Thoracic aorta (tissue), 2 donors: ENCODE measurements at places on chromosomes 4 and X. TPM values are rescaled to one million over a fixed set of nuclear protein-coding genes. Genes with fewer than 3 reads are reported as not detected.

DNA sequence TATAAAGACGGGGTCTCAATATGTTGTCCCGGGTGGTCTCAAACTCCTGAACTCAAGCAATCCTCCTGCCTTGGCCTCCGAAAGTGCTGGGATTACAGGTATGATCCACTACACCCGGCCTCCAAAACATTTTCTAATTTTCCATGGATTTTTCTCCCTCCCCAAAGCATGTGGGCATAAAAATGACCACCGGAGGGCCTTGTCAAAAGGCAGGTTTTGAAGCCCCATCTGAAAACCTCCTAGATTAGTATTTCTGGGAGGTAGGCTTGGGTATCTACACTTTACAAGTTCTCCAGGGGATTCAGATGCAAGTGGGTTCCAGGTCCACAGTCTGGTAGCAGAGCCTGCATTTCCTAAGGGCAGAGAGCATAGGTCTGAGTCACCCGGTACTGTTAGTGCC, 1.4 kb upstream of the GPR173 start:
- H3K27ac ChIP-seq: peak overlapping the region; percentile 58
- H3K4me3 ChIP-seq: no peak overlapping the region
- no peak for DNase-seq
- H3K4me1 ChIP-seq: no peaks in the 10 kb centered on the region
- no peaks in the 10 kb centered on the region for H3K36me3 ChIP-seq

DNA sequence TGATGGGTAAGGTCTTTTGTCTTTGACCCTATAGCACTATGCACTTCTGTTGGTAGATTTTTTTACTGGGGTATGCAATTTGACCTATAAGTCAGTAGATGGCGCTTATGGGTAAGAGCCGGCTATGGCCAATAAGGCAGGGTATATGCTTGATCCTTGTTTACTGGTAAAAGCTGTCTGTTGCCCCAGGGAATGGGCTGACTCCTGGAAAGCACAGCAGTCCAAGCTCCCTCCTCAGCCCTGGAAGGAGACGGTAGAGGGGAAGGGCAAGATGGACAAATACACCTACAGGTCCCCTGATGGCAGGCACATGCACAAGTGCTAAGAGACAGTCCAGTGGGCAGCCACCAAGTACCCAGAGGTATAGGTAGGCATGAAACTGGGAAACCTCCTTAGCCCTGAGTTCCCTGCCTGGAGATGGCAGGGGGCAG, 63.7 kb downstream of the ADAMTS3 start:
- H3K4me3 ChIP-seq: no peak overlapping the region
- no peaks in the 10 kb centered on the region for H3K27me3 ChIP-seq
- no peaks in the 10 kb centered on the region for H3K4me1 ChIP-seq
- no peak for DNase-seq
- H3K36me3 ChIP-seq: no peaks in the 10 kb centered on the region

GRCh38 chrX:7654316-7654715, 188.7 kb upstream of the VCX start:
- no peak for DNase-seq
- no peaks in the 10 kb centered on the region for H3K36me3 ChIP-seq
- H3K27ac ChIP-seq: no peak overlapping the region
- no peak overlapping the region for H3K4me3 ChIP-seq
- H3K4me1 ChIP-seq: no peaks in the 10 kb centered on the region
- H3K27me3 ChIP-seq: no peaks in the 10 kb centered on the region

DNA sequence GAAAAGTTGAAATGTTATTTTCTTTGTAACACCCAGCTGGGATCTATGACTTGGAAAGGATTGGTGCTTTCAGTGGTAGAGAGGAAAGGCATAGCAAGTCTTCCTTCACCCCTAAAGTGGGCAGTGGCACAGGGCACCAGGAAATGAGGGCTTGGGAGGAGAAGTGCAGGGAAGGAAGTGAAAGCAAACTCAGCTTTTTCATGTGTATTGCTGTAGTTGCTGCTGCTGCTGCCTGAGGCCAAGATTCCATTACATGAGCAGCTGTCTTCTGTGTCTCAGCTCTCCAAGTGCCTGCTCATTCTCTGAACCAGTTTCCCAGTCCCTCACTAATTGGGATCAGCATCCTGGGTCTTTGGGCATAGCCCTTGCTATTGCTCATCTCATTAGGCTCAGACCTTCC, 2.6 kb downstream of the HCCS start:
- DNase-seq: no peak
- H3K36me3 ChIP-seq: peaks cover 9% of the 10 kb centered on the region
- H3K4me1 ChIP-seq: peaks cover 11% of the 10 kb centered on the region
- H3K4me3 ChIP-seq: no peak overlapping the region
- no peaks in the 10 kb centered on the region for H3K27me3 ChIP-seq

DNA sequence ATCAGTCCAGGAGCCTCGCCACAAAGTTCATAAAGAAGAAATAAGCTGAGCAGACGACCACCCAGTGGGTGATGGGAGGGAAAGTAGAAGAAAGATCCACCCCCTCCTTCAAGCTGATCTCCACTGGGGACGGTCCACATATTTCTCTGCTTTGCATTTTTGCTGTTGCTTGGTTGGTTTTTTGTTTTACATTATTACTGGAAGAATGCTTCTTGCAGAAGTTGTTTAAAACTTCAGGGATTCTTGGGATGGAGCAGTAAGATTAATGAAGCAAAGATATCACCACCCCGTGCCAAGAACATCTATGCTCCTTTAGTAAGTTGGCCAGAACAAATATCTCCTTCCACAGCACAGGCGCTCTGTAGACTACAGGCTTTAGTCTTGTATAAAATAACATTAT, 30.1 kb downstream of the LGI2 start:
- no peak overlapping the region for H3K4me3 ChIP-seq
- DNase-seq: no peak
- H3K4me1 ChIP-seq: peaks cover 22% of the 10 kb centered on the region
- H3K36me3 ChIP-seq: no peaks in the 10 kb centered on the region

The SMR3B gene
- total RNA-seq: not detected

DNA sequence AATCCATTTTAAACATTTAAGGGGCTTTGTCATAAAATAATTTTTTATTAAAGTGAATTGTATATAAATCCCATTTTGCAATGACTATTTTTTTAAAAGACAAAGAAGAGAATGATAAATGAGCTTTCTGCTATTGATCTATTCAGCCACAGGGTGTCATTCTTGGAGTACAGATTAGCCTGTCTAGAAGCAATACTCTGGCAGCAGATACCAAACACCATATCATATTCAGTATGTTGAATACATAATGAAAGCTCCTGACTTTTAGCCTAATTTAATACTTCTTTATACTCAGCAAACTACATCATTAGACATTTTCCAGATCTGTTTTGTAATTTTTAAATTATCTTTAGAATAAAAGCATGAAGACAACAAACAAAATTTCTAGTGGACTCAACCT, 496.3 kb downstream of the PDGFC start:
- DNase-seq: no peak
- H3K4me1 ChIP-seq: peaks cover 12% of the 10 kb centered on the region
- H3K4me3 ChIP-seq: no peak overlapping the region
- no peaks in the 10 kb centered on the region for H3K27me3 ChIP-seq

DNA sequence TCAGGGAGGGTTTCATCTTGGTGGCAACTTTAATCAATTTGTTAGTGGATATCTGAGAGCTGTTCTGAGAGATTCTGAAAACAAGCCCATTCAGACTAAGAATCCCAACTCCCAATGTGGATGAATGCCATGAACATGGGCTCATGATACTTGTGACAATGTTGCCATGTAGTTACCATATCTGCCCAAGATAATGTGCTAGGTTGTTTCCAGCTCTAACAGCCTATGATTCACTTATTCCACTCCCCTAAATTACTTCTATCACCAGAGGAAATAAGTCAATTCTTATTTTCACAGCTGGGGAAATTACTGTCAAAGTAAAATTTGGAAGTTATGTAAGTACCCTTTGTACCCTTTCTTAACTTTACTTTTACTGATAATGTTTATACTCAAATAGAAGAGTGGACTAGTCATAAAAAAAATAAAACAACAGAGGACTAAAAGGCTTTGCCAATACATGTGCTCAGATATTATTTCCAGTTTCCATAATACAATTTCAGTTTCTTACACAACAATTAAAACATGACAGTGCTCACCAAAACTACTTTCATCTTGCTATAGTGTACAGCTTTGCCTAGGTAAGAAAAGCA, 1101.7 kb upstream of the INTU start:
- no peaks in the 10 kb centered on the region for H3K36me3 ChIP-seq
- no peaks in the 10 kb centered on the region for H3K27me3 ChIP-seq

DNA sequence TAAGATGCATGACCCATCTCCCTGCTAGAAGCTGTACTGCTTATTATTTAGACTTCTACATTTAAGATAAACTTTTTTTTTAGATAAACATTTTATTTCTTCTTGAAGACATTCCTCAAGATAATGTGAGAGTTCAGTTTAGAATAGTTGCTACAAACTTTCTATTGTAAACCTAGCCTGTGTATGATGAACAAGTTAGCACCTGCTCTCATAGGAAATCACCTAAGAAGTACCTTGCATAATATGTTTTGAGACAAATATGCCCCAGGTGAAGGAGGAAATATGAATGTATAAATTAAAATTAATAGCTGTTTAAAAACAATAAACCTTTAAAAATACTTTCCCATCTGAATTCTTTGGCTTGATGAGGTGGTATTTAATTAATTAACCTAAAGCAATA, 35.6 kb downstream of the RASGEF1B start:
- H3K4me3 ChIP-seq: no peak overlapping the region
- H3K36me3 ChIP-seq: peaks cover 19% of the 10 kb centered on the region
- no peak for DNase-seq
- H3K27me3 ChIP-seq: no peaks in the 10 kb centered on the region

The MAGEA12 gene
- total RNA-seq: not detected

The MAGEB2 gene
- not detected for total RNA-seq

The CCKAR gene
- 1.2 TPM for total RNA-seq

DNA sequence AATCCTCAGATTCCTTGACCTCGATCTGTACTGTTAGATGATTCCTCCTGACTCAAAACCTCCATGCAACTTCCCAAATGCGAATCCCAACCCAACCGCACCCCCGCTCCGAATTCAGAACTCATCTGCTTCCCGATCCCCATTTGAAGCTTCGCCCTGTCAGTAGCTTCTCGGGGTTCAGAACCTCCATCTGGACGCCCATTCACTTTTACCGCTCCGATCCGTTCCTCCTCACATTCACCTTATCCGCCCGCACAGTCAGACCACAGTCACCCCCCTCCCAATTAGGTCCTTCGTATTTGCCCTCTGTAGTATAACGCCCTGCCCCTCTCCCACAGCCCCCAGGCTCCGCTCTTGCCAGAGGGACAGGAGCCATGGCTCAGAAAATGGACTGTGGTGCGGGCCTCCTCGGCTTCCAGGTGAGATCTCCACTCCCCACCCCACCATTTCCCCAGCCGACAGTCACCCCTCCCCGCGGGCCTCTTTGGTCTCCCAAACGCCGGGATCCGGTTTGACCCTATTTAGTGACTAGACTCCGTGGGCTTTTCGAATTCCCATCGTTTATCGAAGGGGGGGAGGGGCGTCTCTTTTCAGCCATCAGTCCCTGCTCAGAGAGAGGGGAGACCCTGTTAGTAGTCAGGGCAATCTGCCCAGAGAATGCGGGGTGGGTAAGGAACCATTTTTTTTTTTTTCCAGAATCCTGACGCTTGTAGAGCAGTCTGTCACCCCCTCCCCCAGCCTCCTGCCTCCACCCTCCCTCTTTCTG, 691 bp downstream of the MAGED1 start:
- H3K27me3 ChIP-seq: no peaks in the 10 kb centered on the region
- H3K27ac ChIP-seq: peak overlapping the region; percentile 78
- DNase-seq: no peak
- H3K36me3 ChIP-seq: peaks cover 9% of the 10 kb centered on the region
- peak overlapping the region; percentile 82 for H3K4me3 ChIP-seq

- no peak overlapping the region for H3K4me3 ChIP-seq
- H3K4me1 ChIP-seq: no peaks in the 10 kb centered on the region
- no peak overlapping the region for H3K27ac ChIP-seq
- no peaks in the 10 kb centered on the region for H3K36me3 ChIP-seq
These were observed 71.8 kb downstream of the DIAPH2 start for GRCh38 chrX:96756491-96756890.

DNA sequence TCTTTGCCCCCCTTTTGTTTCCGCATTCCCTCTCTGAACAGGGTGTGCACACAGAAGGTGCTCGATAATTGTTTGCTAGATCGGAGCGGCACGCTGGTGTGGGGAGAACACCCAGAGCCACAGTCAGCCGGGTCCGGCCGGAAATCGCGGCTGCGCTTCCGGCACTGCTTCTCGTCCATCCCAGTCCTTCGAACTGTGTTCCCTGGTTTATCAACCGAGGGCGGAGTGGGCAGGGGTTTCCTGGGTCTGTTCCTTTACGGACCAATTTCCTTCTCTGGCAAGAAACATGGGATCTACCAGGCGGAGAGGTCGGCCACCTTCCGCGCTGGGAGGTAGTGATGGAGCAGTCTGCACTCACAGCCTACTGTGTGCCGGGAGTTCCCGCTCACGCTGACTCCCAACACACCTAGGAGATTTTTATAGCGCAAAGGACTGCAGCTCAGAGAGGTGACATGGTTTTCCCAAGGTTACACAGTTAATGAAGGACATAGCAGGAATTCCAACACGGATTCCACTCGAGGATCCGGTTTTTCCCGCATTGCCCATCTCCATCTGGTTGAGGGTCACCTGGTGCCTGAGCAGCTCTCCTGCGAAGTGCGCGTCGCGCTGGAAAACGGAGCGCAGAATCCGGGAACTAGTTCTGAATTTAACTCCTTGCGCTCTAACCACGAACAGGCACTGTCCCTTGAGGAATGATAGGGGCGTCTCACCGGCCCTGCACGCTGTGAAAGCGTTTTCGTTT, 6.8 kb downstream of the MSX1 start:
- H3K27me3 ChIP-seq: peaks cover 27% of the 10 kb centered on the region
- DNase-seq: no peak
- H3K4me1 ChIP-seq: peaks cover 32% of the 10 kb centered on the region

The CRMP1 gene
- total RNA-seq: 1.8 TPM

DNA sequence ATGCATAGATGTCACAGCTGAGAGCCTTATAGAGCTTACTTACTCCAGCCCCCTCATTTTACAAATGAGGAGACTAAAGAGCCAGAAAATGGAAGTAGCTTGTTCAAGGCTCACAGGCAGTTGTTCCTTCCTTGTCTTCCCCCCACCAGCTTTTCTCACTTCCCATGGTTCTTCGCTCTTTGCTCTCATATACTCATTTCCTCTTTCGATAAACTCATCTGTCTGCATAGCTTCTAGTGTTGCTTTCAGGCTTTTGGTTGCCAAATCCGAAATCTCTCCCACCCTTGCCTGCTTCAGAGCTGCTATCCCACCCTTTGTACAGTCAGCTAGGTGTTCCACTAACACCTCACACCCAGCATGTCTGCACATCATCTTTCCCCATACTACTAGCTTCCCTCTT, 25.0 kb upstream of the GJB1 start:
- no peaks in the 10 kb centered on the region for H3K27me3 ChIP-seq
- H3K4me1 ChIP-seq: no peaks in the 10 kb centered on the region
- no peak for DNase-seq
- peak overlapping the region; percentile 43 for H3K4me3 ChIP-seq
- no peaks in the 10 kb centered on the region for H3K36me3 ChIP-seq

The HPGD gene
- total RNA-seq: 3.4 TPM
